ENCODE measurements at places on chromosomes 2 and 18. TPM values are rescaled to one million over a fixed set of nuclear protein-coding genes. Genes with fewer than 3 reads are reported as not detected.

- no peak for DNase-seq
These were observed 106.2 kb downstream of the ZRANB3 start for GRCh38 chr2:135424849-135425248.

DNA sequence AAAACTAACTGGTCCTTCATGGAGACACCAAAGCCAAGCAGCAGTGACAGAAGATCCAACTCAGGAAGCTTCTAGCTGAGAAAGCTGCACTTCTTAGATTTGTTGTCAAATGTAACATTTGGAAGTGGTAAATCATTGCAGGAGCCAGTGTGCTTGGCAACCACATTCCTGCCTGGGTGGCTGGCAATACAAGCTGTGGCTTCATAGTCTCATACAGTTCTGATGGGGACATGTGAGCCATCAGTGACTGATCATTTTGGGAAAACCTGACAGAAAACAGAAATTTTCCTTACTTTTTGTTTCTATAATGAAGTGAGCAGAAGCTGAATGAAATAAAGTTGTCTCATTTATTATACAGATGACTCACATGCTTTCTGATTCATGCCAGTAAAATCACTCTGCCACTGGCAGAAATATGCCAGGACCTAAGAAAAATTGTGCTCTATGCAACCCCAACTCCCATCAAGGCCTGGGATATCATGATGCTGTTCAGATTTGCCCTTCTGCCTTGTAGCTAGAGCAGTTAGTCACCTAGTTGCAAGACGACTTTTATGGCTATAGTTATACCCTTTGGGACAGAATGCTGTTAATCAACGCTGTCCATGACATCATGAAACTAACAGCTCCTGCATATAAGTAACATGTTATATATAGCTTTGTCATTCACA, 508.1 kb downstream of the ADCYAP1 start:
- no peak for DNase-seq

- DNase-seq: no peak
These were observed 1.6 kb downstream of the TSHZ1 start for GRCh38 chr18:75211953-75212750.

- DNase-seq: no peak
These were observed 687.2 kb downstream of the RNF144A start for GRCh38 chr2:7604456-7604855.

DNA sequence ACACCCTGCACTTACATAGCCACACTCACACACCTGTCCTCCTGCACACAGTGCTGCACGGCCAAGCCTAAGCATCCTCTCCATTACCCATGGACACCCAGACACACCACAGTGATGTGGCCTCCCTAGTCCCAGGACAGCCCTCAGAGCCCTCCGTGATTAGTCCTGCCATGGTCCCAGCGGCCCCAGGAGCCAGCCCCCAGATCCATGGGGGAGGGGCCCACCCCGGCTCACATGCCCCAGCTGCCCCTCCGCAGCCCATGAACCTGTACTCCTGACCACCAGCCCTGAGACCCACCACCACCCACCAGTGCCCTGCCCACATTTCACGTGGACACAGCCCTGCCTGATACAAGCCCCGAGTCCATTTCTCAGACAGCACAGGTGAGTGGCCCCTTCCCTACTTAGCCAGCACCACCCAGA, 8.1 kb upstream of the DUSP2 start:
- no peak for DNase-seq

- no peak for DNase-seq
These were observed 49.9 kb upstream of the SLC14A2 start for GRCh38 chr18:45565280-45565970.

DNA sequence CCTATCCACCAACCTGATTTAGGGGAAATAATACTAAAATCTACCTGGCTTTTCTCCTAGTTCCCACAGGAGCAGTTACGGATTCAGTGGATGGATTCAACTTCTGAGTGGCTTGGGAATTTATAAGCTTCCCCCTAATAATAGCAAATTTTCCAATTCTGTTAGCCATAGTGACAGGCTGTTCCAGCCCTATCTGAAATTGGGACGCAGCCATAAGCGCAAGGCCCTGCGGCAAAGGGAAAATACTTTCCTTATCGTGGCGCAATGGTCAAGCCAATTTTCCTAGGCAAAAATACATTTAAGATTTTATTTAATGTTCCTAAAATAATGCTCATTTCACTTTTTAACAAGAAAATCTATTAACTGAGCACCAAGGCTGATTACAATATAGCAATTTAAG, 49.7 kb downstream of the CDH2 start:
- no peak for DNase-seq

DNA sequence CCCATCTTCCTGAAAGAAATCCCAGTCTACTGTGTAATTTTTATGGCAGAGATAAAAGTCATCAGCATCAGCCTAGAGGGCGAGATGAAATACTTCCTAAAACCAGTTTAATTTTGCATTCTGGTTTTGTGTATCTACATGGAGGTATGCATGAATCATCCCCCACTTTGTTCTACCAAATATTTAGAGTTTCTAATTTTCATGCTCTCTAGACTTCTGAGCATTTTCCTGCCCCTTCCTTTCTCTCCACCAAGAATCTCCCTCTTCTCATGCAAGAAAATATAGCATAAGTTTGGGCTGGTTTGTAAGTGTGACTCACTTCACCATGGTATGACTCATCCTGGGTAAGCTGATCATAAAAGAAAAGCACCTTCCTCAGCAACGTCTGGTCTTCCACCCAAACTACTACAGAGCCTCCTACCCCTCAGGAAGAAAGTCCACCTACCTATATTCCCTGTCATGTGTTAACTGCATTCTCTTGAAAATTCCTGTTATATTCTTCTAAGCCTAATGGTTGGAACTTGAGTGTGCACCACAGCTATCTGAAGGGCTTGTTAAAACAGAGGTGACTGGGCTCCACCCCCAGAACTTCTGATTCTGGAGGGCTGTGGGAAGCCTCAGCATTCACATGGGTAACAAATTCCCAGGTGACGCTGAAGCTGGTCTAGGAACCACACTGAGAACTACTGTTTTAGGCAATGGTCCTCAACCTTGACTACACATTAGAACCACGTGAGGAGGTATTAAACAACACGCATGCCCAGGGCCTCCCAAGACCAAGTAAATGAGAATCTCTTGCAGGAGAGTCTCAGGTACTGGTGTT, 37.4 kb upstream of the RAPGEF4 start:
- peak; percentile 54 for DNase-seq

DNA sequence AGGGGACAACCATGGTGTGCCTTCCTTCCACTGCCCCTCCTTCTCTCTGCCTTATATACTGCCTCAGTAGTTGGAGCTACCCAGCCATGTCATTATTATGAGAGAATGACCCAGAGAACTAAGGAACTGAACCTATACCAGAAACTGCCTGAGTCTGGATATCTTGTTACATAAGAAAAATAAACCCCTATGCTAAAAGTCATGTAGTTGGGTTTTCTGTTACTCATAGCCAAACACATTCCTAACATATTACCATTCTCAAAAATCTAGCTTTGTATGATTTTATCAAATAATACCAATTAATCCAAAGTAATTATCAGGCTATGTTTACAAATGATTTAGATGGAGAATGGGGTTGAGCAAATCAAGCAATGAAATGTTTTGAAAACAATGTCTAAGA, 15.0 kb upstream of the KLF7 start:
- DNase-seq: no peak

GRCh38 chr2:9178110-9178903, 28.3 kb upstream of the ASAP2 start:
- DNase-seq: no peak

GRCh38 chr2:131034122-131035051, 58.9 kb downstream of the FAM168B start:
- DNase-seq: no peak

- DNase-seq: no peak
These were observed 12.4 kb downstream of the SH2D6 start for GRCh38 chr2:85430752-85431569.

DNA sequence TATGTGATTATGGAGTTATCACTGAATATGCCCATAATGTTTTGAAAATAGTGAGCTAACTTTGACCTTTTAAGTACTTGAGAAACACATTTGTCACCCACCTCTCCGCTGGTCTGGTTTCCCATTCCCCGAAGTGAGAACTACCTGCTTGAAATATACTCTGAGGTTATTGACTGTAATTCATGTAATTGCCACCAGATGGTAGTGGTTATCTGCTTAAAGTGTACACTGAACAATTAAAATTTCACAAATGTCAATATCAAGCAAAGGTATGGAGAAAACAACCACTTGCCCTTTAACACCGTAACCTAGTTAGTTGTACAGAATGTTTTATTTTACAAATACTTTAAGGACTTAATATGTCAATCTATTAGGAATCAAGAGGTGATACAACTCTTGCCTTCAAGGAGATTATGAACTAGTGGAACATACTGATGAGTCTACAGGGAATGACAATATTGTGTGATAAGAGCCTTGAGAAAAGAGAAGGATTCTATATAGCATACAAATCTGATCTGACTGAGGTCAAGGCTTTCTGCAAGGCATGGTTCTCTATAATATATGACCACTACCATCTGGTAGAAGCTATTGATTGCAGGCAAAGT, 316.8 kb upstream of the KCNH7 start:
- DNase-seq: no peak

DNA sequence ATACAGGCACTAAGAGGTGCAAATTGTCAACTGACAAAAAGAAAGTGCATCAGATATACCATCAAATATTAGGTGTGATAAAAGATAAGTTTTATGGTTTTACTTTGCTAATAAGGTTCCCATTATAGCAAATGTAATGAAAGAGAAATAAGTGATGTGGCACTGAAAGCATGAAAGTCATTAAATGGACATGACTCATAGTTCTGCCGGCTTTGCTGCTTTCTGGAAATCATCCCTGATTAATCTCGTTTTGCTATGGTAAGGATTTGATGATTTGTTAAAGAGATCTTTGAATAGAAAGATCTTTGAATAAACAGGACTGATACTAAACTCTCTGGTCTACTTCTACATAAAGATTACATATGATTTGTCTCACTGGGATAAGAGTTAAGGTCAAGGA, 72.7 kb downstream of the CLIP4 start:
- DNase-seq: peak; percentile 14

GRCh38 chr18:36295214-36295613, 2.3 kb upstream of the FHOD3 start:
- DNase-seq: no peak

DNA sequence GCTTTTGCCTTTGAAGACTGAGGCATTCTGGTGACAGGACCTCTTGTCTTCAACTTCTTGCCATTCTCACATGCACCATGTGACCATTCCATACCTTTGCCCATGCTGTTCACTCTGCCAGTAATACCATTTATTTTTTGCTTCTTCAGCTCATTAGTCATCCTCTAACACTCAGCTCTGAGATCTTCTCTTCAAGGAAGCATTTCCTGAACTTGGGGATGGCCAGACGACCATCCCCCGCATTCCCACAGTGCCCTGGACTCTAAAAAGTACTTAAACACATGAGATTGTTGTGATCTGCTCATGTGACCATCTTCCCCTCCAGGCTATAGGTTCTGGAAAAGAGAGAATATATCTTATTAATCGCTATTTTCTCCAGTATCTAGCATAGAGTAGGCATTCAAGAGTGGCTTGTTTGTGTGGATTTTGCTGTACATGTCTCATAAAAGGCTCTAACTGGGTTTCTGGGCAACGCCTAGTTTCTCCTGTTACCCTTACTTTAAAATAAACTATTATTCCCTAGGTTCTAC, 33.9 kb downstream of the PAX3 start:
- DNase-seq: no peak

- DNase-seq: no peak
These were observed 78.9 kb upstream of the NT5C1B start for GRCh38 chr2:18668221-18668620.

Gene ACTR3
- polyA plus RNA-seq: 340 TPM

Gene CPLX4
- polyA plus RNA-seq: not detected
